ENCODE measurements at places on chromosomes 2 and 18.

DNA sequence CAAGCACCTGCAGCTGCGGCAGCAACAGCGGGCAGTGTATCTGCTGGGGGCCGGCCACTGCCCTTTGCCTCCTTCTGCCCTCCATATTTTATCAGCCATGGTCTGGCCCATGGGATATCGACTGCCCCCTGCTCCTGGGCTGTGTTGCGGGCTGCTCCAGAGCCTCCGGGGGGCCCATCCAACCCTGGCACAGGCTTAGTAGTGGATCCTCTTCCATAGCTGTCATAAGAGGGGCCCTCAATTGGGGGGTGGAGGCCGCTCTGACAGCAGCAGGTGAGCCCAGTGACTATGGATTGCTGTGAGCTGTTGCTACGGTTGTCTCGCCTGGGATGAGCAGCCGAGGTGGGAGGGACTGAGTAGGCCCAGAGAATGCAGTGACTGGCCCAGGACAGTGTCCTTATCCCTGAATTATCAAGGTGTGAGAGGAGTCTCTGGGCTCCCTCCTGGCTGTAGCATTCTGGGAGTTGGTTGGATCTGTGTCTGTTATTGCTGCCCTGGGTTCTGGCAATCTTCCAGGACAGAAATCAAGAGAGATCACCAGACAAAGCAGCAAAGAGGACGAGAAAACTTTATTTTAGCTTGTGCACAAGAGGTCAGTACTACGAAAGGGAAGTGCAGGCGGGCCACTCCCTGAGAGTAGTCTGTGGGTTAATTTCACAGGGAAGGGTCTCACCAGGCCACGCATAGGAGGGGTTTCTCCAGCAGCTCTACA, 145.1 kb downstream of the ASB1 start:
- DNase-seq: no peak

DNA sequence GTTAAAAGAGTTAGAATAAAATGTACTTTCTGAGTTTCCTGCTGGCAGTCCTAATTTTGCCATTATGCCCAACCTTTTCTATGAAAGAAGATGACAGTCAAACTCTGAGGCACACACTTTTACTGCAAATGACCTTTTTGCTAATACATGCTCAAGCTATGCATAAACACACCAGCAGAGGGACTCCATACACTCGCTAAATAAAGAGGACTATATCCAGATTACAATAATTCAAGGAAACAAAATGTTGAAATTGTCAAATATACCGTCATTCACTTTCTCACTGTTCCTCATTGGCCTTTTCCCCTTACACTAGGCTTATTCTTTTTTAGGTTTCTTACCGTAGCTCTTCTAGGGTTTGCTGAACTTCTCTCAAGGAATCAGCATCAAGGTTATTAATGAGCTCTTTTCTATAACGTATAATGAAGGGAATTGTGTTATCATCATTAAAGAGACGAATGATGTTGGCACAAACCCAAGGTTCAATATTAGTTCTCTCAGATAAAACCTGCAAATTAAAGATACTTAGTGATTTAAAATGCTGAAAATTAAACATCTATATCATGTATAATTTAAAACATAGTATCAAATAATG, 25.7 kb downstream of the SRBD1 start:
- DNase-seq: no peak

DNA sequence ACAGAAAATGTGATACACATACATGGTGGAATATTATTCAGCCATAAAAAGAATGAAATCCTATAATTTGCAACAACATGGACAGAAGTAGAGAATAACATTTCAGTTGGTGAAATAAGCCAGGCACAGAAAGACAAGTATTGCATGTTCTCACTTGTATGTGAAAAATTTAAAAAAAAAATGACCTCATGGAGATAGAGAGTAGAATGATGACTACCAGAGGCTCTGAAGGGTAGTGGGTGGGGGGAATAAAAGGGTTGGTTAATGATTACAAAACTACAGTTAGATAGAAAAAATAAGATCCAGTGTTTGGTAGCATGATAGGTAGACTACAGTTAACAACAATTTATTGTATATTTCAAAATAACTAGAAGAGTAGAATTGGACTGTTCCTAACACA, 24.5 kb downstream of the PRKD3 start:
- no peak for DNase-seq

DNA sequence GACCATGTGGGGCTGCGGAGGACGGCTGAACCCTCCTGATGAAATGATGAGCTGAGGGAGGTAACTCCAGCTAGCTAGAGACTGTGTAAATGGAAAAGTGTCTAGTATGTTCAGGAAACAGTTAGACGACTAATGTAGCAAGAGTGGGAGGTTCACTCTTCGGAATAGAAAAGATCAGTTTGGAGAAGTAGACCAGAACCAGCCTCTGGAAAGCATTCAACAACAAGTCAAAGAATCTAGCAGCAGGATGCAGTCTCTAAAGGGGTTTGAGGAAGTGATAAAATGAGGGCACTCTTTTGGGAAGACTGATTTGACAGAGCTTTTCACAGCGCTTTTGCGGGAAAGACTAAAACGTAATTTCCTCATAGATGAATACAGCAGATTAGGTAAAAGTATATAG, 79.6 kb downstream of the GAREM1 start:
- DNase-seq: no peak

DNA sequence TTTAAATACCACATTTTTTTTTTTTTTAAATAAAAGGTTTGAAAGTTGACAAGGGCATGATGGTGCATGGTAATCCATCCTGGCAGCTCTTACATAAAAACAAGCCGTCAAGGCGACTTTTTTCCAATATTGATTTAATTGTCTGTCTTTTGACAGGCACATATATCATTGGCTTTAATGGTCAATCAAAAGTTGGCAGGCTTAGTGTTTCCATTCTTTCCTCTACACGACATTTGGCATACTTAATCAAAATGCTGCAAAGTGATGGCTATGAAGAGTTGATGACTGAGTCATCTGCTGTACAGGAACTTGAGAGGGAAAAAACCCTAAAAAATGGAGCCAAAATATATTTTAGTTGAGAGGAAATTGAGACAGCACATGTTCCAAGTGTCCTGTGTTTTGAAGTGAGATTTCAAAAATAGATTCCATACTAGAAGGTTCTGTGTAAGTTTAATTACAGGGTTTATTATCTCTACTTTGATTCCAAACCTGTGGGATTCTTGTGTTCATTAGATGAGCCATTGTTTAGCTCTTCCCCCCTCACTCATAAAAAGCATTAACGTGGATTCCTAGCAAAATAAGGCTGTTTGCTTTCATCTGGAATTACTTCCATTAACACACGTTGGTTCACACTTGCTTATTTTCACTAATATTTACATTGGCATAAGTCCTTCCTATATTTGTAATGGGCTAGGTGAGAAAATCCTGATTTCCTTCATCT, 3.2 kb downstream of the TSHZ1 start:
- DNase-seq: no peak

GRCh38 chr2:112168422-112169124, 30.4 kb downstream of the FBLN7 start:
- DNase-seq: no peak

DNA sequence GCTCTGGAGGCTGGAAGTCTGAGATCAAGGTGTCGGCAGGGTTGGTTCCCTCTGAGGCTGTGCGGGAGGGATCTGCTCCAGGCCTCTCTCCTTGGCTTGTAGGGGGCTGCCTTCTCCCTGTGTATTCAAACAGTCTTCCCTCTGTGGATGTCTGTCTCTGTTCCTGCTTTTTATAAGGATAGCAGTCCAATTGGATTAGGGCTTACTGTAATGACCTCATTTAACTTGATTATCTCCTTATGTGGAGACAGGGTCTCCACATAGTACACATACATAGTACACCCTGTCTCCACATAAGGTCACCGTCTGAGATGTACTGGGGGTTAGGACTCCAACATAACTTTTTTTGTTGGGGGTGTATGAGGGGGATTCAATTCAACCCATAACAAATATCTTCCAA, 30.5 kb downstream of the TCF7L1 start:
- no peak for DNase-seq

GRCh38 chr2:157871415-157871814, 4.7 kb downstream of the ACVR1 start:
- no peak for DNase-seq

DNA sequence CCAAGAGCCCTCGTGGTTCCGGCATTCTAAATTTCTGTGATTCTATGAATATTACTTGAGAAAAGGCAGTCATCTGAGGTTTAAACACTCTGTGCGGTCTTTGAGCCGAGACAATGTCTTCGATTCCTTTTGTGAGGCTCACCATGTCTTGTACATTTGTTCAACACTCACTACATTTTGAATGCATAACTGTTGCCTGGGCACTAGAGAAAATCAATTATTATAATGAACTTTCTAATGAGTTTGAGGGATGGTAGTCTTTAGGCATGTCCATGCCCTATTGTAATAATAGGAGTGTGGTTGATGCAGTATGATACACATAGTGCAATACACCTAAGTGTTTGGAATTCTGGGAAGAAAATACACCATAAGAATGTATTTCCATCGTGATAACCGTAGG, 703.4 kb downstream of the MBD2 start:
- no peak for DNase-seq

DNA sequence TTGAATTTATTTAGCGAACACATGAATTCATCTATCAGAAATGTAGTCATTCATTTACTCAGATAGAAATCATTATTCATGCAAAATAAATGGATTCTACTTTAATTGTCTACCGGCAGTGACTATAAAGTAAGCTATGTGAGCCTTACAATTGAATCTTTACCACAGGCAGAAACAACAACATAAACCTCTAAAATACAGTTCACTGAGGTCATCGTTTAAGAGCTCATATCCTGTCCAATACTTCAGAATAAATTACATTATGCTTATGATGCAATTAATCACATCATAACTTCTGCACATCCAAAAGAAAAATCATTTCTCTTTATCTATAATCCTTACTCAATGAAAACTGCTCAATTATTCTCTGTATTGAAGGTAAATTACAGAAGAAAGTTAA, 244.7 kb downstream of the HNMT start:
- DNase-seq: no peak

GRCh38 chr18:9380101-9380500, 45.5 kb downstream of the TWSG1 start:
- DNase-seq: no peak

DNA sequence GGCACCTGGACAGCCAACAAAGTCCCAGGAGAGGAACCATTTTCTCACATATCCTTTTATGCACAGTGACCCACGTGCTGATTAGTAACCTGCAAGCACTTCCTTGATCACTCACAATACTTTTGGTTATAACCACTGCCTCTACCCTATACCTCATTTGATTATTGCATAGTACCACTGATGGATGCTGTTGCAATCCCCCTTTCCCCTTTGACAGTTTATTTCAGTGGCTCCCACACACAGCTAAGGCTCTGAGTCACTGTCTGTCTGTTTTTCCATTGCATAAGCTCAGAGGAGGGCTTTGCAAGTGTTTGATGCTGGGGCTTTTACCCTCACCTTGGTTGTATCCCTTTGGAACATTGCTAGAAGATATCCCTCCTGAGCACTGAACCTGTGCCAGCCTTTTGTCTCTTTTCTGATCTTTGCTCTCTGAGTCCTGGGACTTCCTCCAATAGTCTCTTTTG, 101.7 kb upstream of the RBBP8 start:
- DNase-seq: no peak

DNA sequence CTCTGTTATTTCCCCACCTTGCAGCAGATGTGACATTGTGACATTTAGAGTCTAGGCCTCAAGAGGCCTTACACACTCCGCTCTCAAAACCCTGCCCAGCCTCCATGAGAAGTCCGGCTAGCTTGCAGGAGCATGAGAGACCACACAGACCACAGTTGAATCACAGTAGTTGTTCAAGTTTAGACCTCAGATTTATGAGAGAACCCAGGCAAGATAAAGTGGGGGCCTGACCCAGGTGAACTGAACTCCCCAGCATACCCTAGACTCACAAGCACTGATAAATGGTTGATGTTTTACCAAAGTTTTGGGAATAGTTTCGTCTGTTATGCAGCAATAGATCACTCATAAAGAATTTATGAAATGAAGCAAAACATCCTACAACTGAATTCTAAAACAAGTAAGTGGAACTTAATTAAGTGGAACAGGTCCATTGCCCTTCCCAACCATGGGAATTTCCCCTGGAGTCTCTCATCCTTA, 4.7 kb upstream of the STAT1 start:
- no peak for DNase-seq

GRCh38 chr2:111199840-111200239, 79.1 kb downstream of the BCL2L11 start:
- no peak for DNase-seq

DNA sequence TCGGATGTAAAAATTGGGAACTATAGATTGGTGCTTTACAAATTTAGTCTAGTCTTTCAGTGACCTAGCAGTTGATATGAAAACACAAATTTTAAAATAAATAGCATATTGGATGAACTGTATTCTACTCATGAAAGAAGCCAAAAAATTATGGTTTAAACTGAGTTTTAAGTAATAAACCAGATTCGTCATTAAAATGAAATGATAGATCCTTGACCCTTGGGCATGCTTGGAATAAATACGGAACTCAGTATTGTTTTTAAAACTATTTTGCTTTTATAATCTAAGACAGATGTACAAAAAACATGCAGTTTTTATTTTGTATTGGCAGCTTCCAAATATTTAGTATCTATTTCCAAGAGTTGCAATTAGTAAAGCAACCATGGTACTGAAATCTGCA, 34.6 kb upstream of the TBR1 start:
- no peak for DNase-seq

DNA sequence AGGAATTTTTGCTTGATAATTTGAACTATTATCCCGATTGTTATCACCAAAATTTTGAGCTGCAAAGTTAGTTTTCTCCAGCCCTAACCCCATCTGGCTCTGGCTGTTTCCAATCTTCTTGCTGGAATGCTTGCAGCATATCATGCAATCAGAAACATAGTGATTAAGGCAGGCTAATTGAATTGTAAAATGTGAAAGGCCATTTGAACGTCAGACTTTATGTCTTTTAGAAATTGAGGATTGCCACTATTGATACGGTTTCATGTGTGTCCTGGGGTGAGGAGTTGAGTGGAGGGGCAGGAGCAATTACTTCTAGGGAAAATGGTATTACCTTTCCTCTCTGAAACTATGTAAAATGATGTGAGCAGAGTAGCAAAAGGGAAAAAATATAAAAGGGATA, 1674.5 kb upstream of the LRRTM1 start:
- no peak for DNase-seq

GRCh38 chr2:33785201-33786106, 186.4 kb upstream of the FAM98A start:
- no peak for DNase-seq

GRCh38 chr2:181457741-181458425, 697 bp downstream of the ITGA4 start:
- peak; percentile 45 for DNase-seq

GRCh38 chr2:181313845-181314244, 143.3 kb upstream of the ITGA4 start:
- DNase-seq: no peak

Measured in activated T-helper 1 cell treated with anti-CD3 and anti-CD28 coated beads, Interleukin-2, amount 50 U/mL, for 16 hours (primary cell).